ENCODE measurements at places on chromosomes 3 and 15.

DNA sequence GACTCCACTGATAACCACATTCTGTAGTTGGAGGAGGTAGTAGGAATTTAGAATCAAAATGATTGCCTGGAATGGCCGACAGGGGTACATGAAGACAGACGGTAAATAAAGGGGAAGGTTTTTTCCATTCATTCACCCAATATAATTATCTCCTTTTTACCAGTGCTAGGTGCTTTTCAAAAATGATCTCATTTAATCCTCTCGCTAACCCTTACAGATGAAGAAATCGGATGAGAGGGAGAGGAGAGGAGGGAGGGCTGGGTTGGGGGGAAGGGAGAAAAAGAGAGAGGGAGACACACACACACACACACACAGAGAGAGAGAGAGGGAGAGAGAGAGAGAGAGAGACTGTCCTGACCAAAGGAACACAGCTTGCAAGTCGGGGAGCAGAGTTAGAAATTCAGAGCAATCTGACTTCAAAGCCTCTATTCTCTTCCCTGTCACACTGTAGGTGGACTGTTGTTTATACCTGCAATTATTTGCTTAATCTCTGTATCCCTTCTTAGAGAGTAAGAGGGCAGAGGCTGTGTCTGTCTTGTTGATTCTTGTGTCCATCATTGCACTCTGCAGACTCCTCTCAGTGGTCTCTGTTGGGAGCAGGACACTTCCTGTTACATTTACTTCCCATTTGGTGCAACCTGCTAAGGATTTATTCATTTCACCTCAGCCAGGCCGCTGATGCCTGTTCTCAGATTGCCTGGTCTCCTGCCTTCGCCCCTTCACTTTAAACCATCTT, 18.7 kb upstream of the PAQR9 start:
- no peak for DNase-seq

DNA sequence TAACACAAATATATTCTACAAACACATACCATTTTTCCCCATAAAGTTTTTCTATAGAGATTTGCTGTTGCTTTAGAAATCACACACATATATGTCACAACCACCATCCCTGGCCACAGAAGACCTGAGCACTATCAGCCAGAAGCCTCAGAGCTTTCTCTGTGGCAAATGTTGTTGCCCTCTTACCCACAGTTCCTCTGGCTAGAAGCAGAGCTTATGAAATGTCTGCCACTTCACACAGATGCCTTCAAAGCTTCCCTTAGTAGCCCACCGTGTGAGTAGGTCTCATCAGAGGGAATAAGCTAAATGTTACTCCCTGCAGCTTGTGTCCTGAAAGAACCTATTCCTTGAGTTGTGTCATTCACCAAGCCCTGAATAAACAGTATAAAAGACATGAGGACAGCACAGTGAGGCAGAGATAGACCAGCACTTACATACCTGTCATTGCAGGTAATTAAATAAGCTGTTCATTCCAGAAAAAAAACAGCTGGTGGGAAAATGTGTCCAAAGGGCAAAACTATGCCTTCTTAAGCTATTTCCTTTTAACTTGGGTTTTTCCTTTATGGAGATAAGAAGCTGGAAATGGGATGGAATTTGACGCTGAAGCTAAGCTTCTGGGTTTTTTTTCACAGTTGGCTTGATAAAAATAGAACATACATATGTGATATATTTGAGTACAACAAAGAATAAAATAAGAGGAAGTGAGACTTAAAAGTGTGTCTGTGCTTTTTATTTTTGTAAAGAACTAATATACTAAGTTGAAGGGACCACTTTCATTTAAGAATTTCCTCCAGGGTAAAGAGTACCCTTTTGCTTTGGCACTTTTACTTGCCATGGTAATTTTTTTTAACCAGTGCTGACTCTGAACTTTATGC, 391.4 kb downstream of the KCNH8 start:
- no peak for DNase-seq

- no peak for DNase-seq
These were observed 32.4 kb downstream of the FRMD4B start for GRCh38 chr3:69353503-69353902.

GRCh38 chr15:25899870-25900269, 36.7 kb upstream of the ATP10A start:
- DNase-seq, result no peak

GRCh38 chr3:9088441-9089353, 125.4 kb upstream of the RAD18 start:
- DNase-seq, result no peak

Data from stimulated activated CD4-positive, alpha-beta T cell treated with anti-CD3 and anti-CD28 coated beads, Interleukin-1b, Interleukin-23, amount 100 ng/mL, for 1 hour (primary cell).